Foreskin melanocyte (primary cell): ENCODE measurements at places on chromosomes 7 and 10.

DNA sequence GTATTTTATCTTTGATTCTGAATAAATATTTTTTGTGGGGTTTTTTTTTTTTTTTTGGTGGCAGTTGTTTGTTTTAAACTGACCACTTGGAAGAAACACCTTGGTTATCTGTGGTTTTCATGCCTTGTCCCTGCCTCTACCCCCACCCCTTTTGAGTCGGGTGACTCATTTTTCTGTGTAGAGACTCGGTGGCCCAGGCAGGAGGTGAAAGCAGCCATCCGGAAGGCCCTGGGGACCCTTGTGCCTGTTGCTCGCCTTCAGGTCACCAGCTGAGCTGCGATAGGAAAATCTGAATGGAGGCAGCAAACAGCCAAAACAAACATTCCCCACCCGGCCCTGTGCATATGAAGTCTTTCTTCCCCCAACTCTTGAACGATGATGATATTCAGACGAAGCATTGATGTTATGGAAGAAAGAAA is 22.8 kb downstream of the CYP17A1 start:
- DNase-seq: no peak

DNA sequence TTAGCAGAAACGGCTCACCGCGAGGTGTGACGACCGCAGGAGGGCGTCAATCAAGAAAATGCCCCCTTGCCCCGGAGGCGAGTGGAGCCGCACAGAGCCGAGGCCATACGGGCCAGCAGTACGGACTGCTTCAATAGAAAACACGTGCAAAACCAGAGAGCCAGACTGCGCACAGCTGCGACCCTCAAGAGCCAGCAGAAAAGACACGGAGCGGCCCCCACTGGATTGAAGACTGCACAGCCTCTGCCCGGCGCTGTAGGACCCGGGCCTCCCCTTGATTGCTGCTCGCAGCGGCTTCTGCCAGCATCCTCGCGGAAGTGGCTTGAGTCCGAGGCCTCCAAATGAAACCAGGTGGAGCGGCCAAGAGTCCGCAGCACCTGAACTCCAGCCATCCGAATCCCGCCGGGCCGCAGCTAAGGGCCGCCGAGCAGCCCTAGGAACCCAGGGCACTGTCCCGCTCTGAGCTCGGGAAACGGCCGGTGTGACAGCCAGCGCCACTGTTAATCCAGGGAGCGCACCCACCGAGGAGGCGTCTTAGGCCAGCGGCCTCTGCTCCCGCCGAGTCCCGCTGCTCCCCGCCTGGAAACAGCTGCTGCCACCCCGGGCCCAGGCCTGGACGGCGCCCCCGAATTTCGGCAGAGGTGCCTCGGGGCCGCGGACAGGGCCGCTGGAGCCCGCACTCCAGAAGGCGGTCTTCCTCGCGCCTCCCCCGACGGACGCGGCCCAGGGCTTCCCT is 660 bp upstream of the HHEX start:
- peak; percentile 27 for DNase-seq

GRCh38 chr7:80954191-80954590 is 35.3 kb upstream of the SEMA3C start:
- DNase-seq: no peak

- no peak for DNase-seq
Measured at GRCh38 chr10:95860166-95860940, 47.4 kb upstream of the CC2D2B start.

- DNase-seq: peak; percentile 51
Measured at GRCh38 chr10:67763499-67764011, 67.6 kb upstream of the CTNNA3 start.

GRCh38 chr10:14478201-14478600 is 147.5 kb upstream of the FRMD4A start:
- no peak for DNase-seq

GRCh38 chr7:118288098-118288497 is 63.6 kb downstream of the ANKRD7 start:
- DNase-seq: no peak

- DNase-seq: peak; percentile 24
Measured at GRCh38 chr7:151992375-151992774, 33.1 kb upstream of the GALNT11 start.

GRCh38 chr7:131400681-131401176 is 73.1 kb downstream of the MKLN1 start:
- DNase-seq: peak; percentile 71

- no peak for DNase-seq
Measured at GRCh38 chr7:41428381-41428780, 274.5 kb downstream of the INHBA start.

DNA sequence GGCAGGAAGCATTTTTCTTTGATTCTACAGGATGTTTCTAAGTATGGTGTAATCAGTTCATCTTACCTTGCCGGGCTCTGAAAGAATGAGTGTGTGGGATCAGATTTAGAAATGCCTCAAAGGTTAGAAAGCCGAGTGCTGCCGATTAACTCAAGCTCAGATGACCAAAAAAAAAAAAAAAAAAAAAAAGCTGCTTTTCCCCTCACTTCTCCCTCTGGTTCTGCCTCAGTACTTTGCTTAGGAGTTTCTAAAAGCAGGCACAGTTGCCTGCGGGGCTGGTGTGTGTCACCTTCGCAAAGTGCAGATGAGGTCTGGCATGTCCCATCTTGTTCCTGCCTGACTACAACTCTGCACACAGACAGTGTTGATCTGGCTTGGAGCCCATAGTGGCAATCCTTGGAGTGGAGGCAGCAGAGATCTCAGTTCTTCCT is 47.0 kb downstream of the KIAA1217 start:
- no peak for DNase-seq

DNA sequence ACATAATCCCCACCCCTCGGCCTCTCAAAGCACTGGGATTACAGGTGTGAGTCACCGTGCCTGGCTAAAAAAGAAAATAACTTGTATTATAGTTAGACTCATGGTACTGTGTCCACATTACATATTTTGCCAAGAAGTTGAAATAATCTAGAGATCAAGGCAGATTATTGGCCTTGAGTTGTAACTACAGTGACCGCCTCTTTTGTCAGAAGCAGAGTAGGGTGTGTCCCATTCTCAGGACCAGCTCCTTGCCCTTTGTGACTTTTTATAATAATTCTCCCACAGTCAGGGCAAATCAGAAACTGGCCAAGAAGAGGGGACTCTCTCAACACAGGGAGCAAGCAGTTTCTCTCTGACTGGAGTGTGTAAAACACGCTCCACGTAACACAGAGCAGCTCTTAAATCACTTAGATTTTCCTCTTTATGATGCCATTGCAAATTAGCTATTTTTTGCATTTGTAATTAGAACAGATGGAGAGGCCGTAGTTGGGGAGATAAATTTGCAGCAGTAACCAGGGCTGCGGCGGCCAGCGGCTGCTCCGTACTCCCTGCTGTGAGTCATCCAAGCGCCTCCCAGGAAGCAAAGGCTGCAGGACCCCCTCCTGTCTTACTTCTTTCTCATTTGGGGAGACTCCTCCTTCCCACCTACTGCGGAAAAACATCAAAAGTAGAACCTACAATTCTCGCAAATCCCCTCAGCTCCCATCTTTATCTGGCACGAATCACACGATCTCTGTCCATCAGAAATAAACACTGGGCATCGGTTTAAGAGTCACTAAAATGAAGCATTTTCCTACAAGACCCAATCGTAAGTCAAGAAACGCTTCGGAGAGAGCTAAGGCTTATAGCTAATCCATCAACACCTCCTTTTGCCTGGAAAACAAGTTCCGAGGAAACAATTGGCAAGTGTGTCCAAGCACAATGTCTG is 32.1 kb upstream of the MSRB2 start:
- no peak for DNase-seq

- peak; percentile 52 for DNase-seq
Measured at GRCh38 chr10:80046629-80047441, 31.6 kb upstream of the TMEM254 start.
